ENCODE measurements at places on chromosomes 3 and 15. TPM values are rescaled to one million over a fixed set of nuclear protein-coding genes. Genes with fewer than 3 reads are reported as not detected.

- H3K27ac ChIP-seq = no peak overlapping the region
- no peak for DNase-seq
- peak overlapping the region; percentile 81 for H3K4me3 ChIP-seq
- H3K27me3 ChIP-seq = peaks cover 7% of the 10 kb centered on the region
These were observed 2.7 kb downstream of the RAB8B start for GRCh38 chr15:63191895-63192618.

DNA sequence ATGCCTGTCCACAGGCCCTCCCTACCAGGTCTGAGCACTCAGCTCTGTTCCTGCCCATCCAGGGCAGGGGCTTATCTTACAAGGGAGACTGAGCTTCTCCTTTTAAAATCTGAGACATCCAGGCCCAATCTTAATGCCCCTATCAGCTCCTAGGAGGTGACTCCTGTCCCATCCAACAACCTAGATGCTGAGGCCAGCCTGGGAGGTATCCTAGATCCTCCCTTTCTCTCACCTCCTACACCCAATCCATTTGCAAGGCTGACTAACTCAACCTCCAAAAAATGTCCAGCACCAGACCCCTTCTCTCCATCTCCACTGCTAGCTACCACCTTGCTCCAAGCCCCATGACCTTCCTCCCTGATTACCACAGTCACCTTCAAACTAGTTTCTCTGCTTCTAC lies 17.4 kb downstream of the LHFPL4 start:
- H3K4me3 ChIP-seq = no peak overlapping the region
- H3K4me1 ChIP-seq = no peaks in the 10 kb centered on the region

Gene PLD1
- 0.61 TPM for total RNA-seq

Gene SAMMSON
- total RNA-seq = not detected

- no peak overlapping the region for H3K4me3 ChIP-seq
- DNase-seq = no peak
- no peaks in the 10 kb centered on the region for H3K27me3 ChIP-seq
- no peaks in the 10 kb centered on the region for H3K4me1 ChIP-seq
These were observed 33.6 kb downstream of the PLSCR4 start for GRCh38 chr3:146217324-146217723.

Gene GPR149
- total RNA-seq = 0.25 TPM

Gene MEIS2
- 6.0 TPM for total RNA-seq

Gene SEC61A1
- total RNA-seq = 201 TPM

GRCh38 chr15:77901251-77901881 lies 176.1 kb downstream of the TBC1D2B start:
- no peak for DNase-seq
- no peak overlapping the region for H3K4me3 ChIP-seq
- H3K27me3 ChIP-seq = no peaks in the 10 kb centered on the region
- peaks cover 2% of the 10 kb centered on the region for H3K4me1 ChIP-seq
- no peaks in the 10 kb centered on the region for H3K36me3 ChIP-seq

Gene CTXND1
- 0.39 TPM for total RNA-seq

- H3K4me3 ChIP-seq = peak overlapping the region; percentile 86
- H3K27me3 ChIP-seq = peaks cover 10% of the 10 kb centered on the region
- peaks cover 16% of the 10 kb centered on the region for H3K4me1 ChIP-seq
- H3K27ac ChIP-seq = peak overlapping the region; percentile 78
These were observed 804 bp upstream of the BRPF1 start for GRCh38 chr3:9730657-9731205.

DNA sequence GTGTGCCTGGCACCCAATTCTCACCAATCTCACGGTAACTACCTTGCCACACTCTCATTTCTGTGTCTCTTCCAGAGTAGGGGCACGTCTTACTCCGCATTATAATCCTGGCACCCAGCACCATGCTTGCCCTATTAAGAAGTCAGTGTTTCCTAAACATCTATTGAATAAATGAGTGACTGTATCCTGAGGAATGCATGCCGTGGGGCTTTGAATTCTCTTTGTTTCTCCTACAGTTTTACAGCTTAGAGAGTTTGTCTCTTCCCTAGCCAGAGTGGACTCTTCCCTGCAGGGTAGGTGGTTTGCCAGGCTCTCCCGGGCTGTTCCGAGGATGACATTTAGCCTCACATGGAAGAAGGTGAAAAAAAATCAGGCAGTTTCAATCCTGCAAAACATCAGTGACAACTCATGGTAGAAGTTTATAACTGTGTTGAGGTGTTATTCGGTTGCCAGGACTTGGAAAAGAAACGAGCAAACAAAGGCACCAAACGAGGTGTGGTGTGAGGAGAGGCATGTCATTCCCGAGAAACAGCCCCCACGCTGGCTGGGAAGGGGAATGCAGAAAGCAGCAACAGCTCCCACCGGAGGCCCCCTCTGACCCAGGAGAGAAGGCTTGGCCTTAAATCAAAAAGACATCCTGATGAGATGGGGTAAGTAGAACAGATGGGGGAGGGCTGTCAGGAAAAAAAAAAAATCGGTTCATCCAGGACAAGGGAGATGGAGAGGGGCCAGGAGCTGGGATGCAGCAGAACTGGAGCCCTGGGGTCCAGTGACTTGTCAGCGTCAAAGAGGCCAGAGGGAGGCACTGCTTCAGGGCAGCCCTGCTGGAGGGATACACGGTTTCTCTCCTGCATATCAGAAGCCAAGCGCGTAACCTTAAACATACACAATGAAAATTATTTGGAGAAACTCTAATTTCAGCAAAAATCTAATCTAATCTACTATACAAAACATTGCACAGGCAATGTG lies 168.4 kb upstream of the ARRDC4 start:
- H3K27ac ChIP-seq = no peak overlapping the region
- H3K36me3 ChIP-seq = no peaks in the 10 kb centered on the region
- H3K4me1 ChIP-seq = no peaks in the 10 kb centered on the region
- no peaks in the 10 kb centered on the region for H3K27me3 ChIP-seq
- DNase-seq = no peak

DNA sequence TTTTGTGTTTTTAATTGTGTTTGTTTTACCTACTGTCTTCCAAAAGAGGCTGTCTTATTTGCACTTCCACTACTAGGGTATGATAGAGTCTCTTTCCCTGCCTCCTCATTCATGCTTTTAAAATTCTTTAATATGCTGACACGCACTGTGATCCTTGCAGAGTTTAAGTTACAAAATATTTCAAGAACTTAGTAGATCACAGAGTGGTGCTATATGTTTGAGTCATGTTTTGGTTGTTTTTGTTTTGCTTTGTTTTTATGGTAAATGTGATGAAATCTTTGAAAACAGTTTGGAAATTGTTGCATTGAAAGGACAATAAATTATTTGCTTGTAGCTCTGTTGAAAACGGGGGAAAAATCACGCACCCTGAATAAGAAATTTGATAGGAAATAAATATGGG lies 5.9 kb upstream of the ABHD10 start:
- no peaks in the 10 kb centered on the region for H3K27me3 ChIP-seq
- no peak overlapping the region for H3K4me3 ChIP-seq
- H3K4me1 ChIP-seq = no peaks in the 10 kb centered on the region
- no peak overlapping the region for H3K27ac ChIP-seq
- H3K36me3 ChIP-seq = no peaks in the 10 kb centered on the region
- DNase-seq = no peak

- peaks cover 5% of the 10 kb centered on the region for H3K4me1 ChIP-seq
- no peaks in the 10 kb centered on the region for H3K27me3 ChIP-seq
- no peak overlapping the region for H3K4me3 ChIP-seq
- H3K27ac ChIP-seq = no peak overlapping the region
These were observed 107.5 kb upstream of the THBS1 start for GRCh38 chr15:39473298-39473947.

- H3K36me3 ChIP-seq = peaks cover 19% of the 10 kb centered on the region
- H3K27me3 ChIP-seq = no peaks in the 10 kb centered on the region
- H3K4me1 ChIP-seq = no peaks in the 10 kb centered on the region
- no peak overlapping the region for H3K27ac ChIP-seq
These were observed 212.8 kb upstream of the RORA start for GRCh38 chr15:61441891-61442290.

GRCh38 chr3:12507591-12508281 lies 23.5 kb downstream of the TSEN2 start:
- H3K27me3 ChIP-seq = peaks cover 10% of the 10 kb centered on the region
- peaks cover 32% of the 10 kb centered on the region for H3K4me1 ChIP-seq
- peak; percentile 78 for DNase-seq

- peaks cover 4% of the 10 kb centered on the region for H3K27me3 ChIP-seq
- H3K4me1 ChIP-seq = peaks cover 22% of the 10 kb centered on the region
- no peaks in the 10 kb centered on the region for H3K36me3 ChIP-seq
- no peak overlapping the region for H3K27ac ChIP-seq
These were observed 439.7 kb upstream of the FRG2C start for GRCh38 chr3:75224412-75224811.

DNA sequence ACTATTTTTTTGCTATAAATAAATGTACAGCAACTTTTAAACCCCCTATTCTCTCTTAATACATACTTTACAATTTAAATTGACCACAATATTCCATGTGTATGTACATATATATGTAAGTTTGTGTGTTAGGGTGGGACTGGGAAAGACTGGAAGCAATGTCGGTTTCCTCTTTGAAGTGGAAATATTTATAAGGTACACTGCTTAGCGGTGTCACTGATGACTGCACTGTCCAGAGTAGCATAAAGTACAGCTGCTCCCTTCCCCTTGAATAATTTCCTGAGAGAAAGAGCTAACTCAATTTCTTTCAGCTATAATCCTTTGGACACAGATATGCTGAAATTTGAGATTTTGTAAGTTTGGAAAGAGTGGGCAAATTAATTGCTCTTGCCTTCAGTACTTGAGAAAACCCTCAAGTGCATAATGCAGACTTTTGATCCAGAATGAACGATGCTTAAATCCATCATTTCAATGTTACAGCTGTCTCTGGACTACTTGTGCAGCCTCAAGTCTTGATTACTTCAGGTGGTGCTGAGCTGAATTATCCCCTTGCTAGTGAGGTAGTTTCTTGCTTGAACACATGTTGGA lies 267.0 kb upstream of the CFAP20DC start:
- no peaks in the 10 kb centered on the region for H3K27me3 ChIP-seq
- no peak for DNase-seq
- H3K4me1 ChIP-seq = peaks cover 2% of the 10 kb centered on the region
- H3K36me3 ChIP-seq = no peaks in the 10 kb centered on the region
- H3K27ac ChIP-seq = no peak overlapping the region

DNA sequence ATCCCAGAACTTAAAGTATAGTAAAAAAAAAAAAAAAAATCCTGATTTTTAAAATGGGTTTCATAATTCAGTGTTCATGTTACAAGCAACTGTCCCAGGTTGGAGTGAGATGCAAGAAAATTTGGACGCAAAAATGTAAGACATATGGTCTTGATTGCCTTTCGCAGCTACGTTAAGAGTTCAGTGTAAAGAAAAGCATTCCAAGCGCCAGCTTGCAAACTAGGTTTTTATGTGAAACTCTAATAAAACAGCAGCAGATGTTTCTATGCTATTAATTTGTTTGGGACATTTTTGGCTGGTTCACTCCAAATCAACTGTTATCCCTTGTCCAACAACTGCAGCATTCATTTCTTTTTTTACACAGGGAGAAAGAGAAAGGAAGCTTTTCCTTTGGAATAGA lies 957.8 kb downstream of the ROBO1 start:
- H3K4me3 ChIP-seq = no peak overlapping the region
- H3K36me3 ChIP-seq = no peaks in the 10 kb centered on the region
- no peak for DNase-seq
- peaks cover 19% of the 10 kb centered on the region for H3K4me1 ChIP-seq
- H3K27me3 ChIP-seq = peaks cover 4% of the 10 kb centered on the region

DNA sequence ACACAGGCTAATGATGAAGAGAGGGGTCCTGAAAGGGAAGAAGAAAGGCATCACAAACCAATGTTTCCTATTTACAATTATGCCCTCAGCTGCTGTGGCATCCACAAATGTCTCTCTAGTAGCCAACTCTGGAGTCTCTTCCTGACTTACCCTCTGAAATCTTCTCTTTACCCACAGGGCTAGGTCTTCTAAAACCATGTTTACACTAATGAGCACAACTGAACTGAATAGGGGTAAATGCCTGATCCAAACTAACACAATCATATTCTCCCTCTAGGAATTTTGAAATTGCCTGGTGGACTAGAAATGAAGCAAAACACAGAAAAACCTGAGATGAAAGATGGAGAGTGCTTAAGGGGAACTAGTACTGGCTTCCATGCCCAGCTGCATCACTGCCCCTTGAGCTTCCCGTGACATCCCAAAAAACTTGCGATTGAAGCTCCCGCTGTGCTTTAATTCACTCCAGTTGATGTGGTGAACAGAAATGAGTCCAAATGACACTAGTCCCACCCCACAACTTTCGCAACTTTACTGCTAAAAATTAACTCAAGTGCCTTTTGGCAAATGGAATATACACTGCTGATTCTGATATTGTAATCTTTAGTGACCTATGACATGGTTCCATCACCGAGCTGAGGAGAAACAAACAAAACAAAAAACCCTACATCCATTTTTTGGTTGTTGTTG lies 32.8 kb downstream of the CFAP20DC start:
- no peaks in the 10 kb centered on the region for H3K27me3 ChIP-seq
- H3K4me3 ChIP-seq = no peak overlapping the region
- peaks cover 5% of the 10 kb centered on the region for H3K4me1 ChIP-seq
- DNase-seq = no peak
- no peak overlapping the region for H3K27ac ChIP-seq
- H3K36me3 ChIP-seq = no peaks in the 10 kb centered on the region

Gene ATP2B2
- 31.2 TPM for total RNA-seq

DNA sequence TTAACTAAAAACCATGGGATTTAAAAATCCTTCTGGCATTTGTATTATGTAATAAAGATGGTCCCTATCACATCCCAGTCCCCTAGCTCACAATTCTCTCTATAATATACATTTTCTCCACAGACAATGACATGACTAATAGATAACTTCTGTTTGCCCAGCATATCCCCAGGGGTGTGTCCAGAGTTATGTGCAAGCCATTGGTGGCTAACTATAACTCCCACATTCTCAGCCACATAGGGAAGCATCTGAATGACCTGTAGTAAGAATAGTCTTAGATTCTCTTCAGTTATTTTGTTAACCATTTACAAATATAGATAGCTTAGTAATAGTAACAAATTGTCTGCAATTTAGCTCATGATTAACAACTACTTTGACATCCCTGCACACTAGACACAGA lies 52.2 kb upstream of the RBSN start:
- H3K36me3 ChIP-seq = no peaks in the 10 kb centered on the region
- no peak overlapping the region for H3K27ac ChIP-seq
- H3K27me3 ChIP-seq = peaks cover 8% of the 10 kb centered on the region
- no peak for DNase-seq
- peaks cover 33% of the 10 kb centered on the region for H3K4me1 ChIP-seq

GRCh38 chr3:145387211-145387610 lies 773.8 kb downstream of the PLOD2 start:
- H3K27me3 ChIP-seq = no peaks in the 10 kb centered on the region
- H3K36me3 ChIP-seq = peaks cover 5% of the 10 kb centered on the region
- H3K4me3 ChIP-seq = no peak overlapping the region
- H3K27ac ChIP-seq = no peak overlapping the region

DNA sequence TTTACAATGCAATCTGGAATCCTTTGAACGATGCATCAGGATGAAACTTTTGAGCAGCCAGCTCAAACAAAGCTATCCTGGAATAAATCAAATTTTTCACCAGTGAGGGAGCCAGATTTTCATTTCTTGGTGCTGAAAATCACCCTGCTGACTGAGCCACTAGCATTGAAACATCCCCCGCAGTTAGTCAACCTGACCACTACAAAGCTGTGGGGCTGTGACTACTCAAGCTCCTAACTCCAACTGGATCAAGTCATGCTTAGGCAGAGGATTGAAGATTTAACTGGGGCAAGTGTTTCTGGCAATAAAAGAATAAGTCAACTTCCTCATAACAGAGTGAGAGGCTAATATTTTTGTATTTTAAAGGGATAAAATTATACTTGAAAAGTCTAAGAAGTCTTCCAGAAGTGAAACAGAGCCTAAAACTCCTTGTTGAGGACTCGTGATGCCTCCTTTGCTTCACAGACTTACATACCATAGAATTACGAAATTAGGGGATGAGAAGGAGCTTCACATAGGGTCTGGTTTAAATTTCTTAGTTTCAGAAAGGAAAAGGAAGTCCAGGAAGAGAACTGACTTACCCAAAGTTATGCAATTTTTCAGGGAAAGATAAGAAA lies 177.8 kb downstream of the SERPINI1 start:
- no peak for DNase-seq
- no peaks in the 10 kb centered on the region for H3K4me1 ChIP-seq
- H3K27me3 ChIP-seq = no peaks in the 10 kb centered on the region
- no peak overlapping the region for H3K27ac ChIP-seq
- no peak overlapping the region for H3K4me3 ChIP-seq

Gene CCR3
- total RNA-seq = not detected
